ENCODE measurements at places on chromosomes 5 and 9.

- DNase-seq: no peak
Measured at GRCh38 chr5:157180374-157181264, at the start of gene ITK. Gene ITK (plus strand): TSS chr5:157180840. CDS start chr5:157180978, 138 bp downstream.

DNA sequence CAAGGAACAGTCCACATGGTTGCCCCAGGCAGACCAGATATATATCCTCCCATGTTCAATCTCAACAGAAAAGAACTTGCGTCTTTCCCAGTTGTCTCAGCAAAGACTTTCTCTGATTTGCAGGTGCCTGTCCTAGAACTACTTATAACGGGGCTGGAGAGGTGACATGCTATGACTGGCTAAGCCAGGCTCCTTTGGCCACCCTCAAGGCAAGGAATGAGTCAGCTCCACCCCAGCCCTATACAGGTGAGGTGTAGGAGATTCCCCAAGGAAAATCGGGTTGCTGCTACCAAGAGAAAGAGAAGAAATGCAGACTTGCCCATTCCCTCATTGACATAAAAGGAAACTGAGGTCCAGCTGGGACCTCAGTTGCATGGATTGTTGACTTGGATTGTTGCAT is 127.4 kb downstream of the GALNT10 start:
- no peak for DNase-seq

DNA sequence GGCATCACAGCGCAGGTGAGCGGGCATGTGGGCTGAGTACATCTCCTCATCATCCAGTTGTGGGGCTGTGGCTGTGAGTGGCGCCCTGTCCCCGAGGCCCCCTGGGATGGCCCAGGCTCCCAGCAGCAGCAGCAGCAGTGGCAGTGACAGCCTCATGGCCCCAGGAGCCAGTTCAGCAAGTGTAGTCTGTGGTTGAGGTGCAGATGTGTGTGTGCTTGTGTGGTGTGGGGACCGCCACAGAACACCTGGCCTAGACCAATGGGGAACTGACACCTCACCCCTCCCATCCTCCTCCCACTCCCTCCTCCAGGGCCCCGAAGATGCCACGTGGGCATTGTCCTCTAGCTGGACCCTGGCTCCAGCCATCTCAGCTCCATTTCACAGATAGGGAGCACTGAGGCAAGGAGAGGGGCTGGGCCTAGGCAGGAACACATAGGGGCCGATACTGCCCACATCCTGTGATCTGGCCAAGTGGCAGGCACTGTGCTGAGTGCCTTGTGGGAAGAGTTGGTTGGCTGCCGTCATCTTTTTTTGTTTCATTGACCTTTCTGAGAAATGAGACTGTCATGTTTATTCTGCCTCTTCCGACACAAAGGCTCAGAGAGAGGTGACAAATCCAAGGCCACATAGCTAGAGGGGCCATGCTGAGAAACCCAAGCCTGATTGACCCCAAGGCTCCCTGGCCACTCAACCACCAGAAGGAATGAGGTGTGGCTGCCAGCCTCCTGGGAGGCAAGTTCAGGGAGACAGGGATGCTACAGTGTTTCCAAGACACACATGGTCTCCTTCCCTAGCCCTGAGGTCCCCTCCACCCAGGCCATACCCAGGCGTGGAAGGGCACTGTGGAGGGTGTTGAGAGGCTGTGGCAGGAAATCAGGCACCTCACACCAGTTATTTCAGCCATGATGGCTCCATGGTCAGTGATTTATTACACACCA is at the start of gene MZB1:
Gene MZB1 (minus strand): TSS at position 213 of the 938 bp plus-strand sequence. CDS start 57 bp downstream, at position 156.
- DNase-seq: peak; percentile 87

DNA sequence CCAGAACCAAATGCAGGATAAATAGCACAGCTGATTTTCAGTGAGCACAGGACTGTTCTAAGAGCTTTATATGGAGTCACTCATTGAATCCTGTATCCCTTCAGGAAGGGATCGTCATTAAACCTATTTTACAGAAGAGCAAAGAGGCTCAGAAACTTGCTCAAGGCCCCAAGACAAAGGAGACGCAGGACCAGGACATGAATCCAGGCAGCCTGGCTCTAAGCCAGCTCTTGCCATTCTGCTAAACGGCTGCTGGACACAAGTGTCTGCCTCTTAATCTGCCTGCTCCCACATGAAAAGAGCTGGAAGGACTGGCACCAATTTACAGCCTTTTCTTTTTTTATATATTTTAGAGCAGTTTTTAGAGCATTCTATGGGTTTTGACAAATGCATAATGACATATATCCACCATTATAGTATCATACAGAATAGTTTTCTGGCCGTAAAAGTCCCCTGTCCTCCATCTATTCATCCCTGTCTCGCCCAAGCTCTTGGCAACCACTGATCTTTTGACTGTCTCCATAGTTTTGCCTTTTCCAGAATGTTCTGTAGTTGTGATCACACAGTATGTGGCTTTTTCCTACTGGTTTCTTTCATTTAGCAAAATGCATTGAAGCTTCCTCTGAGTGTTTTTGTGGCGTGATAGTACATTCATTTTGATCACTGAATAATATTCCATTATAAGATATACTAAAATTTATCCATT is 37.5 kb downstream of the RETREG1 start:
- no peak for DNase-seq

GRCh38 chr9:99385215-99385614 is 163.1 kb downstream of the SEC61B start:
- DNase-seq: no peak
